ENCODE measurements at places on chromosomes 1 and 21. TPM values are rescaled to one million over a fixed set of nuclear protein-coding genes. Genes with fewer than 3 reads are reported as not detected.

DNA sequence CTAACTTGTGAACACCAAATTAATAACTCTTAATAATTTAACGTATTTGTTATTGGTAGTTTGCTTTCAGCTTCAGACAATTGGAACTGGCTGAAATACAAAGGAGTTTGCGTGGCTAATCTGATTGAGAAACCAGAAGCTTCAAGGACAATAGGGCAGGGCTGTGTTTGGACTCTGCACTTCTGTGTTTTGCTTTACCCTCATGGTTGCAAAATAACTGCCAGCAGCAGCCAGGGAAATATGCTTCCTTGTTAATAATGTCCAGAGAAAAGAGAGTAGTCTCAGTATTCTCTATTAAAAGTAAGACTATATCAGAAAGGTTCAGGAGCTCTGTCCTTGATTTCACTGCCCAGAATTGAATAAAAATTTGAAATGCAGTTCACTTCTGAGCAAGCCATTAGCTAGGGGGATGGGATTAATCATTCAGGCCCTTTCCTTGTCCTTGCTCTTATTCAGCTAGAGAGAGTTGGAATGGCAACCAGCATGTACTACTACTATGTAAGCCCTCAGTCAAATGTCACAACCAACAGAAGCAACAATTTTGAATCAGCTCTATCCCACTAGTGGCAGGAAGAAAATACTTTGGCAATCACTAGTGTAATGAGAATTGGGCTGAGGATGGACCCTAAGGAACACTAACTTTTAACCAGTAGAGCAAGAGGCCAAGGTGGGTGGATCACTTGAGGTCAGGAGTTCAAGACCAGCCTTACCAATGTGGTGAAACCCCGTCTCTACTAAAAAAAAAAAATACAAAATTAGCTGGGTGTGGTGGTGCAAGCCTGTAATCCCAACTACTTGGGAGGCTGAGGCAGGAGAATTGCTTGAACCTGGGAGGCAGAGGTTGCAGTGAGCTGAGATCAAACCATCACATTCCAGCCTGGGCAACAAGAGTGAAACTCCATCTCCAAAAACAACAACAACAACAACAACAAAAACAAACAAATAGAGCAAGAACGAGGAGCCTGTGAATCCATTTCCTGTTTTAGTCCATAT lies 76.8 kb downstream of the POU2F1 start:
- DNase-seq, result peak; percentile 29

- no peak for DNase-seq
Observed at GRCh38 chr1:24316645-24317044, 2.5 kb upstream of the GRHL3 start.

FMO5 gene
- 0.35 TPM for total RNA-seq

DNA sequence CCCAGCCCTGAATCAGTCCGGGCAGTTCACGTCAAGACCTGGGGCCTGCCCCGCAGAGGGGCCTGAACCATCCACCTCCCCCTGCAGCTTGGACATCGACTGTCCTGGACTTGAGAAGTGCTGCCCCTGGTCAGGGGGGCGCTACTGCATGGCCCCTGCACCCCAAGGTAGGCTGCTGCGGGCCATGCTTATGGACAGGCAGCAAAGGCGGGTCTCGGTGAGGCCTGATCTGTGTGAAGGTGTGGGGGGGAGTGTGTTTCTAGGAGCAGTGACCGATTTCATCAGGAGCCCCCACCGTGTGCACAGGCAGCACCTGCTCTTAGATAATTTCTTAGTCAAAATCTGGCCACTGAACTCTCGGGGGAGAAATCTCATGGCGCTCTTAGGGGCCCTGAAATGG lies 13.0 kb downstream of the UMODL1 start:
- no peak for DNase-seq

GRCh38 chr21:42760361-42760950 lies 107.0 kb downstream of the PDE9A start:
- DNase-seq, result no peak

GRCh38 chr1:210771131-210771530 lies 362.8 kb downstream of the KCNH1 start:
- DNase-seq, result no peak
